T-helper 1 cell (primary cell): ENCODE measurements at places on chromosomes 6 and 20.

DNA sequence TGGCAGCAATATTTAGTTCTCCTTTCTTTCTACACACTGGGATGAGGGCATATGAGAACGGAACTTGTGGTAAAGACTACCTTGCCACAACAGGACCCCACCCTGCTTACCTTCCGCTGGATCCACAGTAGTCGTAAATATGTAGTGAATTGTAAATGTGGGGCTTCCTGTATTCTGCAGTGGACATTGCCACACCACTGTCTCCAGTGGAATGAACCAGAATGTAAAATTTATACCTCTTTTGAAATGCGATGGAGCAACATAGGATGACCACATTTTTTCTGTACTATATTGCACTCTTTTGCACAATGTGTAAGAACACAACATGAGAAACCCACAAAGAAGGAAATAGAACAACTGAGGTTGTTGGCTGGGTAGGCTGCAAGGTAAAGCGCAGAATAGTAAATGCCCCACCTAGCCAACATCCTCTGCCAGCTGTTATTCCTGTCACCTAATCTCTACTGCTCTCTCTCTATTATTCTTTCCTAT lies 16.1 kb upstream of the RIPOR2 start:
- no peak for DNase-seq

DNA sequence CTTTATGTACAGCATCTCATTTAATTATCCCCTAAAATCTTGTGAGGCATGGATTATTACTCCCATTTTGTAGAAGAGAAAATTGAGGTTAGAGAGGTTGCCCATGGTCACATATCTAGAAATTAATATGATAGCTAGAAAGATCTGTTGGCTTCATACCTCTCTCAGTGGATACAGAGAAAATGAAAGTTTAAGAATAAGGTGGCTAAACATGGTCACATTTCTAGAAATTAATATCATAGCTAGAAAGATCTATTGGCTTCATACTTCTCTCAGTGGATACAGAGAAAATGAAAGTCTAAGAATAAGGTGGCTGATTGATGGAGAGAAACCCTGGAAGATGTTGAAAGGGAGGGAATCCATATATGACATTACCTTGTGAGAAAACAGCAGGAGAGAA lies 260.7 kb upstream of the MAN1A1 start:
- no peak for DNase-seq

DNA sequence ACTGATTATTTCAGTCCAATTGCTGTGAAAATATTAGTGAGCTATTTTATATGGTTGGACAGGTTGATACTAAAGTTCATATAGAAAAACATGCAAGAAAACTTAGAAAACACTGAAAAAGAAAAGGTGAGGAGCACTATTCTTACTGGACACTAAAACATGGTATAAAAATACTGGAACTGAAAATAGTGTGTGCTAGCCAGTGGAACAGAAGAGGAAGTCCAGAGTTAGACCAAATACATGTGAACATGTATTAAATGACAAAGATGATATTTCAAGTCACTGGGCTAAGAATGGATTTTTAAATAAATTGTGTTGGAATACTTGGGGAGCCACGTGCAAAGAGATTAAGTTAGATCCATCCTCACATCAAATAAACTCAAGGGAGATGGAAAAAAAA lies 218.5 kb downstream of the TMEM242 start:
- no peak for DNase-seq

DNA sequence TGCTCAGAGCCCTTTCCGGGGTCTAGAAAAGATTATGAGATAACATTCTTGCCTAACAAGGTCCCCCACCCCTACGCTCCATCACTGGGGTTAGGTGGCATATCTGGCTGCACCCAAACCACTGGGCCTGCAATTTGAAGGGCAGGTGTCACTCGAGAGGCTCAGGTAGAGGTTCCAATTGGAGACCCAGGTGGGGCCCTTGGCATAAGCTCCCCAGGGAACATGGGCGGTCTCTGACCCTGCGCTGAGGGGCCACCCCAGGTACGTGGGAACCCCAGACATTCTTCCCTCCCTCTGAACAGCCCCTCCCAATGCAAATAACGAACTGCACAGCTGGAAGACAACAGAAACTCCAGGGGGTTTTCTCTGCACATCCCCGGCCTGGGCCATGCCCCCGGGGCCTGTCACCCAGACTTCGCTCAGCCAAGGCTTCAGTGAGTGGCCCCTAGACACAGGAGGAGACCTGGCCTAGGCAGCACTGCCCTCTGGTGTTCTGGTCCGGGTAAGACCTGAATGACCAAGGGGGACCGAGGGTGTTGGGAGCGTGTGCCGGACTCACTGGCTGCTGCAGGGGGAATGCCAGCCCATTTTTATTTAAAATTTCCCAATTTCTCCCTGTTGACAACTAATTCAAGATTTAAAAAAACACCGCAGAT lies 47.5 kb downstream of the DSTN start:
- DNase-seq, result peak; percentile 32

DNA sequence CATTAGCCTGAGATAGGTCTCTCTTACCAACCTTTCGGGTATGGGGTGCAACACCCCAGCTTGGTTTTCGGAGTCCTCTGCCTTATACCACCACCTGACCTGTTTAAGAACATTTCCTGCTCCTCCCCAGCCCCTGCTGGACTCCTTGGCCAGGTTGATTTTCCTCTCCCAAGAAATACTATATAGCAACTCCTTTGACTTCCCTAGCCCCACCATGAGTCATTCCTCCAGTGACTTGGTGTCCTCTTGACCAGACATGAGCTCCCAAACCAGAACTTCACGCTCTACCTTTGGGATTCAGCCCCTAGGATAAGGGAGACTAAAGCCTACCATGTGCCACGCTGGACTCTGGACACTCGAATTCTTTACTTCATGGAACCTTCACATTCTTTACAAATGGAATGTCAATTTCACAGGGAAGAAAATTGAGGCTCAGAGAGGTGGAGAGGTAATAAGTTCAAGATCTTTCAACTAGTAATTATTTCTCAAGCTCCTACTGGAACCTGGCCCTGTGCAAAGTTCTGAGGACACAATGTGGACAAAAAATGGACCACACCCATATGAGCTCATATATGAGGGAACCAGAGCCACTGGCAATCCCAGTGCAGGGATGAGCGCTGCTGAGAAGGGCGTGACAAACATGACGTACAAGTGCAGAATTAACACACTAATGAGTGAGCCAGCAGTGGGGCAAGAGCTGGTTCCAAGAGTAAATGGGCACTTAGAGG lies 48.2 kb downstream of the SIRPA start:
- DNase-seq, result no peak

DNA sequence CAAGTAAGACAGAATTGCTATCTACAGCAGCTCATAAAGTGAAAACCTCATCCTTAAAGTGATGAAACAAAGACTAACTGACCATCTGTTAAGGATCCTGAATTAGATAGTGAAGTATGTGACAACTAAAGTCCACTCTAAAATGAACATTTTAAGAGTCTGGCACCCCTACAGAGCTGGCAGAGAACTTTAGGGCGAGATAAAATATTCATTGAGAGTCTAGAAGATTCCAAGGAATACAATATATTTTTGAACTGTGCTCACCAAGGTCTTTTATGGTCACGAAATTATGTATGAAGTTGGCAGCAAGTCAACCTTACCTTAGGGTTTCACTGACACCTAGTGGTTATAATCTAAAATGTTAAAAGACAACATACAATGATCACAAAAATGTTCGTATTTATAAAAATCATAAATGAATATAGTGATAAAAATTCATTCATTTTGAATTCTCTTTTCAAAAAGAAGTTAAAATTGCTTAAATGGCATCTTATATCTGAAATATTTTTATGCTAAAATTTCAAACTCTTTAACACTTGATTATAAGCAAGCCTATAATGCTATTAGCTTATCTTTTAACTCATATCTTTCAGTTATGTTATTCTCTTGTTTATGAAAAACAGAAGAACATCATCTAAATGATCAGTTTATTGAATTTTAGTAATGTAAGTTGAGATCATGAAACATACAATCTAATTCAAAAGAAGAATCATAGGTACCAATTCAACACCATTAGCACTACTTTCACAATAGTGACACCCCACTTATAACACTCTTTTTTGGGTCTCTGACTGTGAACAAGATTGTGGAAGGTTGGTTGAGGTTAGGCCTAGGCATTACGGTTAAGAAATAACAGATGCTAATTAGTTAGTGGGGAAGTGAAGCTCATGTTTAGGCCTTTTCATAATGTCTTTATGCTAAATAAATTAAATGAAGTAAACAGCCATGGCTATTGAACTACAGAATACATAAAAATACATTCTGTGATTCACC lies 27.5 kb downstream of the RSPH3 start:
- DNase-seq, result no peak

DNA sequence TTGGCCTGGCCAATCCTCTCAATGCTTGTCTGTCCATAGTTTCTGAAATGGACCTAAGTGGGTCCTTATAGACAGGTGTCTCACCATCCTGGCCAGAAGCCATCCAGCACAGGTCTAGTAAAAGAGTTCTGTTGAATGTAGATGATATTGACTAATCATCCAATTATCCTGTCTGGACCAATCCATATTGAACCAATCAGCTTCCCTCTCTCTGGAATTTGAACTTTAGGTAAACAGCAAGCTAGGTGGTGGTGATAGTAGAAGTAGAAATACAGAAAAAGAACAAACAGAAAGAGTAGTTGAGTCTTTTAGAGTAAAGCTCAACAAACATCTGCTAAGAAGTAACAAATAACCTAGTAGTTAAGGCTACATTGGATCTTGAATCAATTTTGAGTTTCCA lies 9.5 kb upstream of the PNRC1 start:
- DNase-seq, result no peak

- no peak for DNase-seq
Observed at GRCh38 chr20:33438481-33438880, 5.1 kb downstream of the SNTA1 start.
